ENCODE measurements at places on chromosomes 7 and 10.

GRCh38 chr10:73053275-73053674 is 43.4 kb downstream of the P4HA1 start:
- no peak for DNase-seq

GRCh38 chr7:18357691-18358090 is 137.9 kb upstream of the HDAC9 start:
- no peak for DNase-seq

DNA sequence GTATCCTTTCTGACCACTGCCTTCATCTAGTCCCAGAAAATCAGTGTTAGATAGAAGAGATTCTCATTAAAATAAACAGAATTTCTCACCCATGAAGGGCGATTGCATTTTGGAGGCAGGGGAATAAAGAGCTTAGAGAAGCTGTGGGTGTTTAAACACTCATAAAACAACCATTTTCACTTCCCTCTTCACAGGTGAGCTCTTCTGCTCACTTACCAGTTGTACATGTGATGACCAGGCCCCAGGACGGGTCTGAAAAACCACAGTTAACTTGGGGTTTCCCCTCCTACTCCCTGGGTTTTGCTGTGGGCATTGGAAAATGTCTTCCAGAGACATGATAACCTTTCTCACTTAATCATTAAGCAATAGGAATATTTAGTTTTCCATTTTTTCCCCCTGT is 411.6 kb upstream of the DPP6 start:
- no peak for DNase-seq

GRCh38 chr10:71631007-71631861 is 88.3 kb downstream of the C10orf105 start:
- no peak for DNase-seq

Data from fibroblast of pulmonary artery (primary cell).